ENCODE measurements at places on chromosomes 4 and X.

DNA sequence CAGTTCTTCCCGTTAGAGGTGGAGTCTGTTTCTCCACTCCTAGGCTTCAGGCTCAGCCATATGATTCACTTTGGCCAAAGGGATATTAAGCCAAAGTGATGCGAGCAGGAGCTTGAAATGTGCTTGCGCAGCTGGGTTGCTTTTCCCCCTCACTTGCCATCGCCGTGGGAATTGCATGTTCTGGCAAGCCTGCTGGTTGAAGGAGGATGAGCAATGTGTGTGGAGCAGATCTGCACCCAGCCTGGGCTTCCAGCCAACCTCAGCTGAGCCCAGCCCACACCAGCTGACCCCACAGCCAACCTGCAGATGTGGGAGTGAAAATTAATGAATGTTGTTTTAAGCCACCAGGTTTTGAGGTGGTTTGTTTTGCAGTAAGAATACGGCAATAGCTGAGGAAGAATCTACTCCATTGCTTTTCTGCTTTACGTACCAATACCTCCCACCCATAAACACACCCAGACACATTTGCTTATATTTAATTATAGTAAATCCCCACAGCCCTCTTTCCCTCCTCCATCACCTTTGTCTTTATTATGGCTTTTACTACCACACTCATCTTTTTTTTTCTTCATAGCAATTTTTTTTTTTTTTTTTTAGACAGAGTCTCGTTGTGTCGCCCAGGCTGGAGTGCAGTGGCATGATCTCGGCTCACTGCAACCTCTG, 132.8 kb upstream of the FUNDC1 start:
- peak; percentile 70 for DNase-seq

DNA sequence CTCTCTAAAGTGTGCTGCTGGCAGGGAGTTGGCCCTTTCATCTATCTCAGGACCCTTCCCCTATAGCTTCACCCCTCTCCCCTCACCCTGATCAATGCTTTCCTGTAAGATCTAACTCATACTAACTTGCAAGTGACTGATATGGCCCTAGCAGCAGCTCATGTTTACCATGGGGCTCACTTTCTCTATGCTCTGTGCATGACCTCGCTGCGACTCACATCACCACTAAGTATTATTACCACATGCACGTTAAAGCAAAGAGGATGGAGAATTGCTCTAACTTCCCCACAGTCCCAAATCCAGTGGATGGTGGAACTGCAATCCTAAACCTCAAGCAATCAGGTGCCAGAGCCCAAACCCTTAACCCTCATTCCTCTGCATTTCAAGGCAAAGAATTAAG, 626.6 kb downstream of the MID1IP1 start:
- DNase-seq = no peak

- no peak for DNase-seq
Measured at GRCh38 chr4:154364066-154364845, 127.3 kb downstream of the DCHS2 start.

GRCh38 chr4:7435471-7436061, 836 bp upstream of the PSAPL1 start:
- DNase-seq = no peak

DNA sequence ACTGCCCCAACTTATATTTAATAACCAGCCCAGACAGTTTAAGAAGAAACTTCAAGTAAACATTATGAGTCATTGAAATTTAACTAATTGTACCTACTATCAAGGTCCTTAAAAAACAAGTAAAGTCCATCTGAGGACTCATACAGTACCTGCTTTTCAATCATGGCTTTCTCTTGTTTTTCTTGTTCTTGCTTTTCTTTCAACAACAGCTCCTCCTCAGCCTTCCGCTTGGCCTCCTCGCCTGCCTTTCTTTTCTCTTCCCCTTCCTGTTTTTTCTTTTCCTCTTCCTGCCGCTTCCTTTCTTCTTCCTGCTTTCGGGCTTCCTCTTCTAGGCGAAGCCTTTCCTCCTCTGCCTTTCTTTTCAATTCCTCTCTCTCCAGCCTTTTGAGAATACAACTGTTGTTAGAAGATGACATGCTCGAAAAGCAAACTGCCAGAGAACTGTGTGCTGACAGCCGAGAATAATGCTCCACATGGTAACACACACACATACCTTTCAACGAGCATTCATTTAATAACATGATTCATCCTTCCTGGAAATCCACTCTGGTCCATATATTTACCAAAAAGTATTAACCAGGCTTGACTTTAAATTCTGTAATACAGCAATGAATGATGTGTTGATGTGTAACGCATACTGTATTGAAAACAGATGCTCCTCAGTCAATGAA, 25.2 kb upstream of the BCLAF3 start:
- DNase-seq = no peak

DNA sequence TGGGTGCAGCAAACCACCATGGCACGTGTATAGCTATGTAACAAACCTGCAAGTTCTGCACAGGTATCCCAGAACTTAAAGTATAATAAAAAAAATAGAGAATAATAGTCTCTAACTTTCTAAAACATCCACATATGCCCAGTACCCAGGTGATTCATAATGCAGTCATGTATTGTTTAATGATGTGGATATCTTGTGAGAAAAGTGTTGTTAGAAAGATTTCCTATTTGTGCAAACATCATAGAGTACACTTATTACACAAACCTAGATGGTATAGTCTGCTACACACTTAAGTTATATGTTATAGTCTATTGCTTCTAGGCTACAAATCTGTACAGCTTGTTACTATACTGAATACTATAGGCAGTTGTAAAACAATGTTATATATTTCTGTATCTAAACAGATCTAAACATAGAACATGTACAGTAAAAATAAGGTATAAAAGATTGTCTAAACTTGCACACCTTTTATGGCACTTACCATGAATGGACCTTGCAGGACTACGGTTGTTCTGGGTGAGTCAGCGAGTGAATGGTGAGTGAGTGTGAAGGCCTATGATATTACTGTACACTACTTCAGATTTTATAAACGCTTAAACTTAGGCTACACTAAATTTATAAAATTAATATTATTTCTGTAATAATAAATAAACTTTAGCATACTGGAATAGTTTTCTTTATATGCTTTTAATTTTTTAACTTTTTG, 232.2 kb upstream of the SLIT2 start:
- no peak for DNase-seq

DNA sequence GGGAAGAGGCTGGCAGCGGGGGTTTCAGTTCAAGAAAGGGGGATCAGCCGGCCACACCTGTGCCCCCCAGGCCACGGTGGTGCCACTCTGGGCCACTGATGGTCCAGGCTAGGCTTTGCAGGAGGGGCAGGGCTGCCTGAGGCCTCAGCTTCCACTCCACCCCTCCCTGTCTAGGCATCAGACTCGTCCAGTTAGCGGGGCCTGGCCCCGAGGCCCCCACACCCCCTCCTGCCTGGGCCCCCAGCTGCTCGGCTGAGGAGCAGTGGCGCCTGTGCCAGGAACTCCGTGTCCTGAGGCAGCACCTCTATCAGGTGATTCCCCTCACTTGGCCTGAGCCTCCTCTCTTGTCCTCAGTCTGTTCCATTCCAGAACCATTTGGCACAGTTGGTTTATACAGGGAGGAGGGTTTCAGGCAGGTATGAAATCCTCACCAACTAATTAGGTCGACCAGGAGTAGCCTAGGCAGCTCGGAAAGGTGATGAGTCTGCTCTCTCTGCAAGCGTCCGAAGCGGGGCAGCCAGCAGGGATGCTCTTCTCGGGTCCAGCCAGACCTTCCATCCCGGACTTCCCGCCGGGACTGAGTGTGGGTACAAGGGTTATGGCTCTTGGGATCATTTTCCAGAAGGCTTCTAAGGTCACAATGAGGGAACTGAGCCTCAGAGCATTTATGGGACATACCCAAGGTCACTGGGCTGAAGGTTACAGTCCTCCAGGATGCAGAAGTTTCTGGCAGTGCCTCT, 2.1 kb downstream of the NSG1 start:
- no peak for DNase-seq

GRCh38 chr4:63788271-63788670, 621.0 kb downstream of the TECRL start:
- no peak for DNase-seq

GRCh38 chrX:51614353-51615012, 4.2 kb downstream of the CENPVL3 start:
- peak; percentile 26 for DNase-seq

- DNase-seq = no peak
Measured at GRCh38 chrX:50668860-50669259, 145.1 kb downstream of the SHROOM4 start.

- DNase-seq = no peak
Measured at GRCh38 chr4:40363382-40363920, 28.3 kb downstream of the CHRNA9 start.

DNA sequence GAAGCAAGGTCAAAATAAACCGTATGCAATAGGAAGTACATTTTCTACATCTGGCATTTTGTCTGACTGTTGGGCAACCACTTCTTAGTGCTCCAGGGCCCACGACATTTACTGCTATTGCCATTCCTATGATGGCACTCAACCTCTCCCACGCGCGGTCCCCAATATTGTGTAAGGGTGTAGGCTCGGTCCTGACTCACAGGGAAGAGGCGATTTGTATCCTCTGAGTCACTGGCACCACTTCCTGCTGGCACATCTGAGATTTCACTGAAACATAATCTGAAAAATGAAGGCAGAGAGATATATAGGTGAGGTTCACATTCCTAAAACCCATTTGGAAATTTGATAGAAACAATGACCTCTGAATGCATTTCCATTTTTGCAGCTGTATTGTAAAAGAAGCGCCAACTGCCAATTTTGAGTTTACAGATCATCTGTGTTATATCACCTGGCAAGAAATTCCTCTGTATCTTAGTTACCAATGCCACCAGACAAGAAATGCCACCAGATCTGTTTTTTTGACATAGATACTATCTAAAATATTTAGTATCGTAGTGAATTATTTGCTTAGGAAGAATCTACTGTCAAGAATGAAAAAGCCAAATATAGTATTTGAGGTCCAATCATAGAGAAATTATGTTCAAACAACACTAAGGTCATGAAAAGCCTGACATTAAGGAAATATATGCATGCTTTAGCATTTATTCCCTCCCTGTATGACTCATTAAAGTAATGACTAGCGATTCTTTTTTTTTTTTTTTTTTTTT, 9.8 kb downstream of the EREG start:
- no peak for DNase-seq

- no peak for DNase-seq
Measured at GRCh38 chr4:14850455-14851097, 151.7 kb upstream of the CPEB2 start.

GRCh38 chr4:7650606-7651385, 216.1 kb upstream of the PSAPL1 start:
- DNase-seq = peak; percentile 70

DNA sequence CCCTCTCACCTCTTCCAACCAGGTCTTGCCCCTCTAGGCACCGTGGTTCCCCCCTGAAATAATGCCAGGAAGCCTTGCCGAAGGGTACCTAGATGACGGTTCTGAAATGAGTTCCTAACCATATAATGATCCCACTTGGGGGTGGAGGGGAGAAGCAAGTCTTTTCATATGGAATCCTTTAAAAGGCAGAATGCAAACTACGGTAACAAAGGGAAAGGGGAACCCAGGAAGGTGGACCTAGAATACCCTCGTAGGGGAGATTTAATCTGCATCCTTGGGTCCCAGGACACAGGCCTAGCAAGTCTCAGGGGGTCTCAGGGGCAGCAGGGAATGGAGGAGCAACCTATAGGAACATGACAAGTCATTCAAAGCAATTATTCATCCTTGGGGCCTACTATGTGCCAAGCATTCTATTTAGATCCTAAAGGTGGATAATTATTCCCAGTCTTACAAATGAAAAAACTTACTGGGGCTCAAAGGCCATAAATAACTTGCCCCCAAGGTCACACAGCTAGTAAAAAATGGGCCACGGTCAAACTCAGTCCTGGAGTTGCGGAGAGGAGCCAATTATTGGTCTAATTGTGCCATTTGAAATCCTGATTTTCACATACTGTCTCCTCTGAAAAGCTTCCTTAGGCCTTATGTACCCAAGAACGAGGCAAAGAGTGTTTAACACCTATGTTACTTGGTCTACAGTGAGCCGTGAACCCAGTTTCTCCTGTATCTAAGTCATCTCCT, 8.8 kb downstream of the BCOR start:
- no peak for DNase-seq

DNA sequence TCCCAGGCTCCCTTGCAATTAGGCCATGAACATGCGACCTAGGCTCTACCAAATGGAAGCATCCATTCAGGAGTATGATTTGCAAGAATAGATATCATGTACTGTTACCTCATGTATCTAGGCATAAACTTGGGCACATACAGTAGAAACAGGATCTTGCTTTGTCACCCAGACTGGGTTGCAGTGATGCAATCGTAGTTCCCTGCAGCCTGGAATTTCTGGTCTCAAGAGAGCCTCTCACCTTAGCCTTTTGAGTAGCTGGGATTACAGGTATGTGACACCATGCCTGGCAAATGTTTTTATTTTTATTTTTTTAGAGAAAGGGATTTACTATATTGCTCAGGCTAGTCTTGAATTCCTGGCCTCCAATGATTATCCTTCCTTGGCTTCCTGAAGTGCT, 994.2 kb downstream of the ADGRL3 start:
- no peak for DNase-seq

DNA sequence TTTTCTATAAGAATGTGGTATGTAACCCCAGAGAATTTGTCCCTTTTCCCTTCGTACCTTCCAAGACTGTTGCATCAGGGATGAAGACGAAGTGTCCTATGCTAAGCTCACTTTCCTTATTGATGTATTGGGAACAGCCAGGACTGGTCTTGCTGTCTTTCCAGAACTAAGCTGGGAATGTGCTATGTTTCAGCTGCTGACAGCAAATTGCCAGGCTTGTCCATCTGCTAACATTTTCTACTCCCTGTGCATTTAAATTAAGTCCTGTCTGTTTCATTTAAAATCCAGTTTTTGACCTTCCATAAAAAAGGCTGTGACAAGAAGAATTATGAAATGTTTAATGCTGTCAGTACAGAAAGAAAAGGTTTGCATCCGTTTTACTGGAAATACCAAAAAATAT, 87.9 kb downstream of the ATP10D start:
- DNase-seq = no peak

DNA sequence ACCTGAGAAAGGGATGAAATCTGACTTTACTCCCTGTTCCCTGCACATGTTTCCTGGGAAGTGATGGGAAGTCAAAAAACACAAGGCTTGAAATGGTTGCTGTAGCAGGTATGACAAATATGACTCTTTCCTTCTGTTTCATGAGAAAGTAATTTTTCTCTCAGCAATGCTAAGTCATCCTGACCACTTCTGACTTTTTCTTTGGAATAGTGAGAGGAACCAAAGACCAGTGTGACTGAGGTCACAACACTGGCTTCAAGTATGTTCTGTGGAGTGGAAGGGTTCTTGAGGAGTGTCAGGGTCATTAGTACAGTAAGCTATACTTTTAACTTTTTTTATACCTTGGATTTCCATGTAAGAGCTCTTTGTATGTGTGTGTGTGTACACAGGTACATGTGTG, 225.3 kb downstream of the PPP3CA start:
- no peak for DNase-seq
